ENCODE measurements at places on chromosomes 2 and 18.

DNA sequence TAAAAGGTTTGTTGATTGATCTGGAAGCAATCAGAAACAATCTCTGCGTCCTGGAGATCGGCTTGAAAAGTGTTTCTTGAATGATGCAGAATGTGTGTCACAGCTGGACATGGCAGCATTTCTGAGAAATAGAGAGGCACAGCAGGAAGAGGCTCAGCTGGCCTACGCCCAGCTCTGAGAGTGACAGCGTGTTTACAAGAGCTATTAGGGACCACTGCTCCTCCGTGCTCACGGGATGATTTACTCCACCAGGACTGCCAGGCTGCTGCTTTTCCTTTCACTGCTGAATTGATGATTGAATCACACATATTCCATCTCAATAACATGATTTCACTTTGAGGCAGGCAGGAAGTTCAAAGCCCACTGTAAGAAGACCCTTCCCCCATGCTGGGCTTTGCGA is 62.8 kb downstream of the GALNT14 start:
- DNase-seq, result no peak

DNA sequence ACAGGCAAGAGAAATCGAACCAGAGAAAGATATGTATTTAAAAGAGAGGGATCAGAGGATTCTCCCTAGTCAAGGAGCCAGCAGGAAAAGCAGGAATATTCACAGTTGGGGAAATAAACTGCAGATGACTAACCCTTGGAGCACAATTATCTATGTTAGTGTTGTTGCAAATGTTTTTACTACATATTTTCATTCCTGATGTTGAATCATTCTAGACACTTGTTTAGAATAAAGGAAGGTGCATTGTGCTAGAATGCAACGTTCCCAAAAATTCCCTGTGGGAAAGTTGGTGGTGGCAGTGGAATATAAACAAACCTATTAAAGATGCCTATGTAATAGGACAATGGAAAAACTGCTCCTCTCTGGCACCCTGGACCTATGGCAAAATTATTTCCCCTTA is 63.3 kb downstream of the DTNA start:
- DNase-seq, result no peak

DNA sequence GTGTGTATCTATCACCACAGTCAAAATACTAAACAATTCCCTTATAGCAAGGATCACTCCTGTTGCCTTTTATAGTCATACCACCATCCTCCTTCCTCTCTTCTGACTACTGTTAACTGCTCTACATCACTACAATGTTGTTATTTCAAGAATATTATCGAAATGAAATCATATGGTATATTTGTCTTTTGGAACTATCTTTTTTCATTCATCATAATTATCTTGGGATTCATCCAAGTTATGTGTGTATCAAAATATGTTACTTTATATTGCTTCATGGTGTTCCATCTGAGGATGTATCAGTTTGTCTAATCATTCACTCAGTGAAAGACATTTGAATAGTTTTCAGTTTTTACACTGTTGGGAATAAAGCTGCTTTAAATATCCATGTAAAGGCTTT is 1423.0 kb upstream of the PIK3C3 start:
- DNase-seq, result no peak

DNA sequence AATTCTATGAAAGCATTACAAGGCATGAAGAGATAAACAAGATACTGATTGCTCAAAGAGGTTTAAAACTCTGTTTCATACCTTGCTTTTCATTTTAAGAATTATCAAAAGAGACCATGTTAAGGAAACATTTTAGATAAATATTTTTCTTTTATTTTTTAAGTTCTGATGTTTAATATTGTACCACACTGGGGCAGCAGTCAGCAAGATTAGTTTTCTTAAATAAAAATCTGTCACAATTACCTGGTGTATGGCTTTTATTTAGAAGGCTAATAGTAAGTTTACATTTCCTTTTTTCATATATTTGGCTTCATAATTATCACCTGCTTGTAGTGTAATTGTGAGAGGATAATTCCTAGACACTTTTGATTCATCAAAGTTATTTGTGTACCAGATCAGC is 46.4 kb downstream of the ZNF804A start:
- no peak for DNase-seq

DNA sequence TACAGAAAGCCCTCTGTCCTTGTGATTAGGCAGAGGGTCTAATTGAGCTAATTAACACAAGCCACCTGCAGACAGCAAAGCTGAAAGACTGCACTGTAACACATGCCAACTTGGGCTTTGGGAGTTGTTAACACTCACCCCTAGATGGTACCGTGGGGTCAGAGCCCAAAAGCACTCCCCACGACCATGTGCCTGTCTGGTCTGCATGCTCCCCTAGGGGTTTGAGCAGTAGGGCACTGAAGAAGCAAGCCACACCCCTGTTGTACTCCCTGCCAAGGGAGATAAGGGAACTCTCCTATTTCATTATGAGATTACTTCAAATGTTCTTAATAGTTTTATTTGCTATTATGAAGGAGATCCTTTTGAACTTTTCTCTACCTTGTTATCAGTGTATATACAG is 560.1 kb upstream of the FSHR start:
- no peak for DNase-seq

DNA sequence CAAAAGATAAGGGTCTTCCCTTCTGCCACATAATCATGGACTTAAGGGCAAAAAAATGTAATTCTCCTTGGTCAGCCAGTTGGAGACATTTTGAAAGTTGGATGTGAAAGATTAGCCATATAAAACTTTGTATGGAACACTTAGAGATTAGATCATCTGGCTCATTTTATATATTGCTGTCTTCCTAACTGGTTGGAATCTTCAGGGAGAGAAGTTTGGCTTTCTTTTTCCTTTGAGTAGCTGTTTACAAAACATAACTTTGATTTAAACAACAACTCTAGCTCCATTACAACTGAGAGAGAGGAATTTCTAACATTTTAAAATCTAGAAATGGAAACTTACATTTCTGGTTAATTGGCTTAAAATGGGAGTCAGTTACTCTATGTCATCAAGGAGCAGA is 132.7 kb downstream of the RDH14 start:
- DNase-seq, result no peak
